ENCODE measurements at places on chromosomes 1 and 21. TPM values are rescaled to one million over a fixed set of nuclear protein-coding genes. Genes with fewer than 3 reads are reported as not detected.

KRTAP19-3 gene
- polyA plus RNA-seq: not detected

FCRL6 gene
- 0.67 TPM for polyA plus RNA-seq

TAS1R2 gene
- not detected for polyA plus RNA-seq

GMEB1 gene
- 17.7 TPM for polyA plus RNA-seq

ARHGEF16 gene
- polyA plus RNA-seq: 19.4 TPM

ILDR2 gene
- polyA plus RNA-seq: 16.9 TPM

MEAF6 gene
- 90.8 TPM for polyA plus RNA-seq

UROD gene
- polyA plus RNA-seq: 109 TPM

ZNF672 gene
- 30.8 TPM for polyA plus RNA-seq
